ENCODE measurements at places on chromosomes 3 and 15.

- DNase-seq: peak; percentile 71
Measured at GRCh38 chr15:44711743-44712345, 527 bp downstream of the B2M start.

DNA sequence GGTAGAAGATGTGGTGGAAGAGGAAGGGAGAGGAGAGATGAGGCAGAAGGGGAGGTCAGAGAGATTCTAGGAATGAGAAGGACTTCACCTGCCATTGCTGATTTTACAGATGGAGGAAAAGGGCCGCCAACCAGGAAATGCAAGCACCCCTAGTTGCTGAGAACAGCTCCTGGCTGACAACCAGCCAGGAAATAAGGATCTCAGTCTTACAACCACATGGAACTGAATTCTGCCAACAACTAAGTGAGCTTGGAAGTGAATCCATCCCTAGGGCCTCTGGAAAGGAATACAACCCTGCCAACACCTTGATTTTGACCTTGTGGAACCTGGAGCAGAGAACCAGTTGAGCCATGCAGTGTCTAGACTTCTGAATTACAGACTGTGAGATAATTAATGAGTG, 86.6 kb downstream of the EDEM1 start:
- DNase-seq: no peak

GRCh38 chr15:64571857-64572291, 111.5 kb downstream of the ZNF609 start:
- DNase-seq: no peak

GRCh38 chr3:141239511-141240281, 8.1 kb downstream of the PXYLP1 start:
- no peak for DNase-seq

DNA sequence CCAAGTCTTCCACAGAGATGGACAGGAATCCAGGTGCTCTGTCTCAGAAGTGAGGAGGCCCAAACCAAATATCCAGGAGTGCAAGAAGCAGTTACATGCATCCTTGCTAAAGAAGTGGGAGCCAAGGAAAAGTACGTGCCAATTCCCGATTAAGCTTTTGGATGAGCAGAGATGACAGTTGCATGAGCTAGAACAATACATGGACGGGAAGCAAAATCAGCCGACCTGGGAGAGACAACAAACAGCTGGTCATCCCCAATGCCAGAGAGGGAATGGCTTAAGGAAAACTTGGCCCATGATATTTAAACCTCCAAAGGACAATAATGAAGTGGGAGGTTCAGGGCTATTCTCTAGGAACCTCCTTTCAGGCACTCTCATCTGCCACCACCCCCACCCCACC, 86.0 kb upstream of the ABHD17C start:
- no peak for DNase-seq

DNA sequence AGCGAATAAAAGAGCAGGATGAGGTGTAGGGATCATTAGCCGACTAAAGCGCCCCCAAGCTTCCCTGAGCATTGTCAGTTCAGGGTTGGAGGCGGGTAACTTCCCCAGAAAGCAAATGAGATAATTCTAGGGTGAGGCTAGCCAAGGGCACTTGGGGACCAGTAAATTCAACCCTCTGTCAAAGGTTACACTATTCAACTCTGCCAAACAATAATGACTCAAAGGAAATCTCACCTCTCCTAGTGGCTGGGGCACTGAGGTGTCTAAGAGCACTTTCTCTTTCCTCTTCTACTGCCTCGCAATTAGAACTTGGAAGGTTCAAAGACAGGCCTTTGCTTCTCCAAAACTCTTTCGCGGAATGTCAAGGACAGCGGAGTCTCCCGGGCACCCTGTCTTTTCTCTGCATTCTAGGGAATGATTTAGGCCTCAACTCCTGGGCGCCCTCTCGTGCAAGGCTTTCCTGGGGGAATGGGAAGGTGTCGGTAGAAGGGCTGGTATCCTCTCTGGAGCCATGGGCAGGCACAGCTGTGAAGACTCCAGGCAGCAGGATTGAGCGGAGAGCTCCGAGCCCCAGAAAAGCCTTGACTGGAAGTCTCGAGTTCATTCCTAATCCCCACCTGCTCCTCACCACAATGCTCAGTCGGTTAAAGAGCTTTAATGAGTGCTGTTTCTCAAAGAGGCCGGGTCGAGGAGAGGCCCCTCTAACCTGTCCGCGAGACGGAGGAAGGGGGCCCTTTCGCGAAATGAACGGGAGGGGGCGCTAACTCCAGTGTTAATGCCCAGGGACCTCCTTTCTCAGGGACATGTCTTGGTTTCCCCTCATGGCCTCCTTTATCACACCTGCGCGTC, 21.9 kb downstream of the ZIC4 start:
- DNase-seq: no peak

DNA sequence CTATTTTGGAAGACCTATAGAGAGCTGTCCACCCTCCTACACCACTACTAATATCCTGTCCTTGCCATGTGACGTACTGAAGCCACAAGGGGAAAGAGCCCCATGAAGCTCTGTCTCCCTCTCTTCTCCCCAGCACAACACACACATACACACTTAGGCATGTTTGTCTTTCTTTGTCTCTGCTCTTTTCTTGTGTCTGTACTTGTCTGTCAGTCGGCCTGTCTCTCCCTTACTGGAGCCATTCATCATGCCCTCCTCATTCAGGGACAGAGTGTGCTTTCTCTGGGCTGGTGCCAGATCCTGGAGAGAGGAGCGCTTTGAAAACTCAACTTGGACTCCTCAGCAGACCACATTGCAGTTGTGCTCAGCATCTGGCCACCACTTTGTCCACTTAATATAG, 47.6 kb downstream of the PSMD6 start:
- DNase-seq: no peak

DNA sequence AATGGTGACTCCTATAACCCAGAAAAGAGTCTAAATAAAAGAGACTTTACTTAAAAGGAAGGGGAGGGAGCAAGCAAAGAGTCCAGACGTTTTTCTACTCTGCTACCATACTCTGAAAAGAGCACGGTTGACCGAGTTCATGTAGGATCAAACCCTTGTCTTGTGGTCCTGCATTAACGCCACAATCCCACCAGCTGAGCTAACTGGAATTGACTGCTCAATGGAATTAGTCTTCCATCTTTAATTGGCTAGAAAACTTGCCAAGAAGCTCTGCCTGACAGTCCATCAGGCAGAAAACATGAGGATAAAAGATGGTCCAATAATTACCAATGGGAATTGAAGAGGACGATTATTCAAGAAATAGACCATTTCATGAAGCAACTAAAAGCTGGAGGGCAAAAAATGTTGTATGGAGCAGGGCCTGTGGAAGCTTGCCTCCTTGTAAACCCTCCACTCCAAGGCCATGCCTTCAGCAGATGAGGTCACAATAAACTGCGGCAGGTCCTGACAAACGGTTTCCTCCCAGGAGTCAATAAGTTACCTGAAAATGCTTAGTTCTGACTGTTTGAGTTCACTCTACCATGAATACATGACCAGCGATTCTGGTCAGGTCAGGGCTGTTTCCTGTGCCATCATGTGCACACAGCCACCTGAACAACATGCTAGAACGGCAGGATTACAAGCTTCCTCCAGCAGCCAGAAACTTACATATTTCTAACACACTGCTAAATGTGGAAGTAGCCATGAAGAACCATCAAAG, 35.6 kb upstream of the ARHGEF3 start:
- DNase-seq: no peak

DNA sequence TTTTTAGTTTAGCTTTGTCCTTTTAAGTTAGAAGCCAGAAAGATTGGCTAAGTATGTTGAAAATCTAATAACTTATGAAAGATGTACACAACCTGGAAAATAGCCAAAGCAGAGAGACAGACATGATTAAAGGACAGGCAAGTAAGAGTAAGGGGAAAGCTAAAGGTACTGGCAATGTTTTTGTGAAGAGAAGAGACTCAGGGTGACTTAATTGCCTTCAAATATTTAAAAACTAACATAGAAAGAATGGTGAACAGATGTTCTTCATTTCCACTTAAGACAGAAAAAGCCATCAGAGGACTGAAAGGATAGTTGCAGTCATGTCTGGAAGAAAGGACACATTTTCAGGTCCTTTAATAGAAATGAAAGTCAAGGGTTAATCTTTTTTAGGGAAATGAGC, 68.8 kb downstream of the ZNF385D start:
- DNase-seq: no peak

GRCh38 chr3:168864107-168865021, 768.6 kb upstream of the GOLIM4 start:
- DNase-seq: no peak

GRCh38 chr15:74196175-74196574, 6.4 kb downstream of the STRA6 start:
- no peak for DNase-seq

DNA sequence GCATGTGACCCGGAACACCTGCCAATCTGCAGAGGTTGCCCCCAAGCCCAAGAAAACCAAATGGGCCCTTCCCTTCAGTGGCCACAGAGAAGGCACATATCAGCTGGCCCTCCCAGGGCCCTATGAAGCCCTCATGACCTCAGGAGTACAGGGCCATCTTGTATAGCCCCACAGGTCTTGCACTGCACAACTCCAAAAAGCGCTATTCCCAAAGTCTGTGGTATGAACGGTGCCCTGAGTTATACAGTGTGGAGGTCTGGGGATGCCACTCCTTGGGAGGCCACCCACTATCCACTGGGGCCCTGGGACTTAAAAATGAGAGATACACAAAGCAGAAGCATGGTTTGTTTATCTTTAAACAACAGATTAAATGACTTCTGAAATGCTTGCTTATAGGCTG, 61.5 kb downstream of the CAPN7 start:
- DNase-seq: no peak

DNA sequence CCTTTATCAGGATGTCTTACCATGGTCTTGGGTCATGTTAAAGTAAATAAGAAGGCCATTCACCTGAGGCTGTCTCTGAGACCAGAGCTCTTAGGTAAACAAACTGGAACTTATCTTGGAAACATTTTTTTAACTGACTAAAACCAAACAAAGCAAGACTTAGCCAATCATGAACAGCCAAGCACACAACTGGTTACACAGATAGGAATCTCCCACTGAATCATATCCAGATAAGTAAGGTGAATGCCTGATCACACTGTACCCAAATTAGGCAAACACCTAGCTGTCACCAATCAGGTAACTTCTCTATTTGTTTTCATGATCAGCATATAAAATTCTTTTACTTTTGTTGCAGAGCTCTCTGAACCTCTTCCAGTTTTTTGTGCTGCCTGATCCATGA, 205.4 kb downstream of the CNTN3 start:
- no peak for DNase-seq

DNA sequence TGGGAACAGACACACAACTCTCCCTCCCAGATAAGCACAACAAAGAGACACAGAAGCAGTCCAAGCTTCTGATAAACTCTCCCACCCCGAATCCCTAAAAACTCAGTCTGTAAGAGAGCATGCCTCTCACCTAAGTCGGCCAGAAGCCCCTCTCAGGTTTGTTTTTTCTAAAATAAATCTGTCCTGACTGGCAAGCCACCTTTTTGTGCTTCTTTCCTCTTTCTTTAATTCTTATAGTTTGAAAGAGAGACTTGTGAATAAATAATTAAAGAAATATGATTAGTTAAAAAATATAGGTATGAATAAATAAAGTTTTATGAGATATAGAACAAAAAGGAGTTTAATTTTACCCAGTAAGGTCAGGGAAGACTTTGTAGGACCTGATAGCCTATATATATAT, 329.0 kb upstream of the SLCO3A1 start:
- DNase-seq: no peak

- DNase-seq: no peak
Measured at GRCh38 chr3:52005571-52005986, 9.9 kb upstream of the RPL29 start.

DNA sequence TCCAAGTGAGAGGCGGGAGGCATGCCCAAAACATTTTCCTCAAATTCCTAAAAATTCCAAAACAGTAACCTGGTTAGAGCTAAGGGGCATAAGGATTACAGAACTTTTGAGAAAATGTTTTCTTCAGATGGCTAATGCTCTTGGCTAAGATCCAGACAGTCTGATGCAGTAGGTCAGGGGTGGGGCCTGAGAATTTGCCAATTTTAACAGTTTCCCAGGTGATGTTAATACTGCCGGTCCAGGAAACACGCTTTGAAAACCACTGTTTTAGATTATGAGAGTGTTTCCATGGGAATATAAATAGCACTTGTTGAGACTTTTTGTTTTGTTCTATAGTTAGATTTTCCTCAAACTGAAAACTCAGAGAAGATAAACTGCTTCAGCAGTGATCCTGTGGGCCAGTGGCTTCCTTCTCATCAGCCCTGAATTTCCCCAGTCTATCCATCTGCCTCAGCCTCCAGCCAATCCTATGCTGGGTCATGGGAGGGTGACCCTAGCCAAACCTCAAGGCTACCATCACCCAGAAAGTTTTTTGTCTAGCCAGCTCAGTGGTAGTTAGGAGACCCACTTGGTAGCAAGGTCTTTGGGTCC, 71.6 kb upstream of the ACP3 start:
- DNase-seq: no peak

- DNase-seq: no peak
Measured at GRCh38 chr3:188006726-188007393, 147.1 kb upstream of the LPP start.

- no peak for DNase-seq
Measured at GRCh38 chr3:136698361-136698760, 53.8 kb downstream of the STAG1 start.

DNA sequence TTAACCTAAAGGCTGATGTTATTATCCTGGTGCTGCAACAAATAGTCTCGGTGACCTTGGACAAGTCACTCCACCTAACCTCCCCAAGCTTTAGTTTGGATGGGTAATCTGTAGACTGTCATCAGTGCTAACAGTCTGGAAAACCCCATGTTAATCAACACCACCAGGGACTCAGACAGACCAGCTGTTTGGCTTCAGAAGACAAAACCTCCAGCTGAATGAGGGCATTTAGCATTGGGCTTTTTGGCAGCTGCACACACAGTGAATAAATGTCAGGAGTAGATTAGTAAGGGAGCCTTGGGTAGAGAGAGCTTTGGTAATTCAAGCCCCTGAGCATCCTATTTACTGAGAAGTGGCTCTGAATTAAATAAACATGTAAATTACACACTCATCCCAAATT, 24.9 kb upstream of the C3orf80 start:
- no peak for DNase-seq

- DNase-seq: no peak
Measured at GRCh38 chr3:6721491-6721890, 139.4 kb upstream of the GRM7 start.

DNA sequence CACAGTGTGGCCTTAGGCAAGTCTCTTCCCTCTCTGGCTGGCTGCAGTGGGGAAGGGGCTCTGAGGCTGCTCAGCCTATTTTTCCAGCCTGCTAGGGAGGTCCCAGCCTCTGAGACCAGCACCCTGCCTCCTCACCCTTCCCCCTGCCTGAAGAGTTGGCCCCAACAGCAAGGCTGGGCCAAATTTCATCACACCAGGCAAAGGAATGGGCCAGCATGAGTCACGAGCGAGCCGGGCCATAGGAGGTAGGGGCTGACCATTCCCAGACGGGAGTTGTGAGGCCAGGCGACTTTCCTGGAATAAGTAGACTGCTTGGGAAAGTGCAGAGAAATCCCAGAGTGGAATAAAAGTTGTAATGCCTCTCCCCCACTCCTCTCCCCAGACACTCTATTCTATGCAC, 5.7 kb upstream of the FBLN2 start:
- no peak for DNase-seq

- peak; percentile 42 for DNase-seq
Measured at GRCh38 chr15:76058714-76059319, 968 bp upstream of the TMEM266 start.

Data from activated CD4-positive, alpha-beta T cell treated with anti-CD3 and anti-CD28 coated beads for 48 hours (primary cell).